H7 (cell line): ENCODE measurements at places on chromosomes 1 and 21.
A peak's percentile ranks its signal among the peaks of the same experiment; 100 is the strongest.

DNA sequence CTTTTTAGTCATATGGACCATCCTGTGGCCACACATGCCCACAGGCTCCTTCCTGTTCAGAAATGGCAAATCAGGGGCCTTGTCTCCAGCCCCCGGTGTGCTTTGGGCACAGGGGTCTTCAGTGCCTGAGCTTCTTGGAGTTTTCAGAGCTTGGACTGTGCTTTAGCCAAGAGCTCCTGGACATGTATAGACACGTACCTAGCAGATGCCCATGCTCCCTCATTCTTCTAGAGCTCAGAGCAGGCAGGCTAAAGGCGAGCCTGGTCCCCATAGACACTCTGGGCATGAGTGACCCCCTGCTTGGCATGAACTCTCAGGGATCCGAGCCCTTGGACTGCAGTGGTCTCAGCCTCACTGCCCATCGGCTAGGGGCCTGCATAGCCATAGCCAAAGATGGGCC is 106.8 kb downstream of the EPHB2 start:
- DNase-seq = no peak

DNA sequence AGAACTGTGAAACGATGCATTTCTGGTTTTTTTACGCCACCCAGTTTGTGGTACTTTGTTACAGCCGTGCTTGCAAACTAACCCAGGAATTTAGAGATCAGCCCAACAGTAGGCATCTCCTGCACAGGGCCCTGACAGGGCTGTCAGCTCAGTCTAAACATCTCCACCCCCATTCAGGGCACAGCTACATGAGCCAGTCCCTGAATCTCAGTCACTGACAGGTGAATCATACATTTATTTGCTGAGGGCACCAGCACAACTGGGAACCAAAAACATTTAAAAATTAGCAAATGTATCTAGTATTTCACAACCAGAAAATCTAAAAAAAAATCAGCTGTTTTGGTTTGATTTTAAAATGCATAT is 30.7 kb downstream of the PRDX6 start:
- DNase-seq = no peak

DNA sequence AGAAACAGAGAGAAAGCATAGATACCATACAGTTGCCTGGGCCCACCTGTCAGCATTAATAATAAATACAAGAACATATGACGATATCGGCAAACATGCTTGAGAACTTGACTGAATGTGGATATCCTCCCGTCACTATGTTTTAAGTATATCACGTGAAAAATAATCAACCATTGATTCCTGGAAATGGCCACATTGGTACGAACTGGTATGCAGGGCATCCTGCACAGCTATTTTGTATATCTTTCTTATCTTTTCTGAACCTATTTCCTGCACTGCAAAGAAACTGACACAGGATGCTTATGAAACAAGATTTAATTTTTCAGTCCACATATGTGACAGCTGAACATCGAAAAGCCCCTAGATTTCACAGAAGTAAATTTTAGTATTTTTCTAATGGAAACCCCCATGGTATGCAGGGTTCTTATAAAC is 22.8 kb upstream of the RGS1 start:
- DNase-seq = no peak

GRCh38 chr1:14064649-14065442 is 364.9 kb downstream of the PRDM2 start:
- DNase-seq = no peak

GRCh38 chr1:20980051-20980450 is 192.9 kb upstream of the HP1BP3 start:
- DNase-seq = no peak

GRCh38 chr1:27233667-27234048 is 774 bp upstream of the WDTC1 start:
- DNase-seq = no peak

- no peak for DNase-seq
Observed at GRCh38 chr1:175572932-175573868, 170.2 kb downstream of the TNR start.

DNA sequence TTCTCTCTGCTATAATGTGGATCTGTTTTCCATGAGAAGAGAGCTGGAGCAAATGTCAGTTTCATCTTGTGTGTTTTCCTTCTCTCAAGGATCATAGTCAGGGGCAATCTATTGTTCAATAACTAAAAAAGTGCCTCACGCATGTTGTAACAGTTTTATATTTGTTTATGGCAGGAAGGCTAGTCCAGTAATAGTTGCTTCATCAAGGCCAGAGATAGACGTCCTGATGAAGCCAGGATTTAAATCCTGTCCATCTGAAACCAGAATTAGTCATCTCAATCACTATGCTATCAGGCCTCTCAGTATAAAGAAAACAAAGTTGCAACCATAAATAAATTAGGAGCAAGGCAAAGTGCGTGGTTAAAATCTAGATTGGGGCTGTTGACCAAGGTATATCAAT is 30.2 kb upstream of the DUSP10 start:
- no peak for DNase-seq

GRCh38 chr21:45304945-45305344 is 17.2 kb upstream of the POFUT2 start:
- no peak for DNase-seq

DNA sequence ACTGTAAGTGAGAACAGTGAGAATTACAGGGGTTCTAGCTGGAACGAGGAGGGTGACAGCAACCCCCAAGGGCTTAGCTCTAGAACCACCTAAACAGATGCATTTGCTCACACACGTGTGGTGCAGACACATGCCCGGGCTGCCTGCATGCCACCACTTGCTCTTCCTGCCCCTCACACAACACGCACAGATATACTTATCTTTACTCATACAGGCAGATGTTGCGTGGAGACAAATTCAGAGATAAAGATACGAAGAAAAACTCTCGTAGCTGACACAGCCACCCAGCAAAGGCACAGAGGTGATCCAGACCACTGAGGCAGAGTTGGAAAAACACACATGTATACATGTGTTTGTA is 13.5 kb downstream of the VANGL1 start:
- DNase-seq = no peak

DNA sequence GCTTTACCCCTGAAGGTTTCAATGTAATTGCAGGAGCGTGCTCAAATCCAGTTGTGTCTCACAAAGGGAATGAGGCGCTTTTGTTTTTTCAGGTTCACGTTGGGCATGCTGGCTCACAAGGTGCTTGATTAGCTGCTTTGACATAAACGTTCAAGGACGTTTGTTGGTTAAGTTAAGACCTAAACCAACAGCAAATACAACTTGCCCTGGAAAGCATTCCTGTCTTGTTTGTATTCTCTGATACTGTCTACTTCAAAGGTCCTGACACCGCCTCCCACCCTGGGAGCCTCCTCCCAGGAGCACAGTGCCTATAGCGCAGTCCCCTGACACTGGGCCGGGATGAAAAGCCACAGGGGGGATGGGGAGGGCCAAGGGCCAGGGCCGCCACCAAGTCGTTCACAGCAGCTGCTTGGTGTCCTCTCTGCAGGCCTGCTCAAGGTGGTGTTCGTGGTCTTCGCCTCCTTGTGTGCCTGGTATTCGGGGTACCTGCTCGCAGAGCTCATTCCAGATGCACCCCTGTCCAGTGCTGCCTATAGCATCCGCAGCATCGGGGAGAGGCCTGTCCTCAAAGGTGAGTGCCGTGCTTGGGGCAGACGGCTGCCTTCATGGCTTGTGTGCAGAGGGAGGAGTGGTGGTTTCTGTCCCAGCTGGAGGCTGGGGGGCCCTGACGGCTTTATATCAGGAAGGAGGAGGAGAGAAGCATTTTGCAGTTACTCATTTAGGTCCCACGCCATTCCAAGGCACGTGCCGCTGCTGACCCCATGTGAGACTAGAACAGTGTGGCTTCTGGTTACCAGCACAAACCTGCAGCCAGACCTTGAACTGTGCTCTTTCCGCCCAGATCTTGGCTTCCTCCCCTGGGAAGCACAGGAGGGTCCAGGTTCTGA is 6.1 kb downstream of the FAM3B start:
- peak; percentile 58 for DNase-seq

DNA sequence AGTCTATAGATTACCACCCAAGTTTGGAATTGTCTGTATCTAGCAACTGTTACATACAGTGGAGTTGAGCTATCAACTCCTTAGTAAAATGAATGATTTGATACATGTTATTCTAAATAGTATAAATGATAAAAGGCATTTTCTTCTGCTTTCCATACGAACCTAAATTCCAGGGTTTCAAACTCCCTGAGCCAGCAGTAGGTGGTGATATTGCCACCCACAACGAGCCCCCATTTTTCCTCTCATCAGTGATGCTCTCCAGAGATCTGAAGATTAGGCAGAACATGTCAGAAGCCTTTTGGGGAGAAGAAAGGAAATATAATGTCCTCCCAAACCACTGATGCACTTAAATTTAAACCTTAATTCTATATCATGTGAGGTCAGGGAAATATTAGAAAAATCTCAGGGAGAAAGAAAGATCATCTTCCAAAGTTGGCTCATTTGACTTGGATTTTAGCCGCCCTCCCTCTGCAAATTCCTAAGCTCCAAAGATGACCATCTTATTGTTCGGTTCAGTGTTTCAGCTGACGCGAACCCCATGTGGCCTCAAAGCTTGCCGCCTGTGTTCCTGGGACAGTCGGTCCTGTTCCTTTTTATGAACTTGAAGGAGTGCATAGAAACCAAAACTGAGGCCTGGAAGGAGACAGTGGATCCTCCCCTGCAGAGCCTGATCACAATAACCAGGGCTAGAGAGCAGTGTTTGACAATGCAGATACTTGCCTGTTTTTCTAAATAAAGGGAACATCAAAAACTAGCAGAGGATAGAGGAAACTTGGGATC is 2.3 kb downstream of the EVA1C start:
- no peak for DNase-seq

DNA sequence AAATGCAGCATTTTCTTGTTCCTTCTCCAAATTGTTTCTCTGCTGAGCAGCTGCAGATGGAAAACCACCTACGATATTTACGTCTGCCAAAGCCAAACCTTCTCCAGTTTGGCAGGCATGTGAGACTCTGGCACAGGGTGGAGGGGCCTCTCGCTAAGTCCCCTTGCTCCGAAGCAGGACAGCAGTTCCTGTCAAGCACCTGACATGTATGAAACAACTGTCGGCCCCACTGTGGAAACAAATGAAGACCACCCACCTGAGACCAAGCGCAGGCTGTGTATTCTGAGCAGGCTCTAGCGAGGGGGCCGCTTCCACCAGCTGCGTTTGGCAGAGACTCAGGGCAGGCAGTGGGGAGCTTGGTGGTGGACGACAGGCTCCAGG is 74.7 kb downstream of the RIPK4 start:
- peak; percentile 12 for DNase-seq

- DNase-seq = no peak
Observed at GRCh38 chr1:186183219-186183618, 191.8 kb downstream of the TPR start.

GRCh38 chr1:9315411-9316079 is 22.9 kb downstream of the SPSB1 start:
- peak; percentile 33 for DNase-seq

DNA sequence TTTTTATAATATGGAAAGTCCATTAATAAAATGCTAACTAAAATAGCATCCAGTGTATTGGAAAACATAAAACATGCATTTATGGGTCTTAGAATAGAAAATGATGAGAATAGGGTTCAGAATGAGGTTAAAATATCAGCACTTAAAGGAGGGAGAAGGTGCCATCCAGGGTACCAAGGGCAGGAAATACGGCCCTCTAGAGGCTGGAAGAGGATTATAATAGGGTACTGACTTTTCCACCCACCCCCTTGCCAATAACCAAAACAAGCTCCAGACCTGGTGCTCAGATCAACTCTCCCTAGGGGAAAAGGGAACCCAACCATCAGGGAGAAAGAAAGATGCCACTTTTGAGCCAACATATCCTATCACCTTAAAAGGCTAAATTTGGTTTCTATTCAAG is 26.7 kb downstream of the ASTN1 start:
- DNase-seq = peak; percentile 11

GRCh38 chr1:179155615-179156014 is 73.7 kb downstream of the TOR3A start:
- DNase-seq = no peak

DNA sequence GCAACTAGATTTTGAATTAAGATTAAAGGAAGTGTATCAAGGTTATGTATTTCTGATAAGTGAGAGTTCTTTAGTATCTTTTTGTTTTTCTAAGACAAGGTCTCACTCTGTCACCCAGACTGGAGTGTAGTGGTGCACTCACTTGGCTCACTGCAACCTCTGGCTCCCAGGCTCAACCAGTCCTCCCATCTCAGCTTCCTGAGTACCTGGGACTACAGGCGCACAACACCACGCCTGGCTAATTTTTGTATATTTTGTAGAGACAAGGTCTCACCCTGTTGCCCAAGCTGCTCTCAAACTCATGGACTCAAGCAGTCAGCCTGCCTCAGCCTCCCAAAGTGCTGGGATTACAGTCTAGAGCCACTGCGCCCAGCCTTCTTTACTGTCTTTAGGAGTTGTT is 33.7 kb downstream of the DHX9 start:
- no peak for DNase-seq

GRCh38 chr1:206940588-206940936 is 5.7 kb downstream of the PIGR start:
- DNase-seq = no peak

GRCh38 chr1:44501047-44501890 is 96.2 kb downstream of the RNF220 start:
- DNase-seq = peak; percentile 81

- DNase-seq = no peak
Observed at GRCh38 chr1:19476450-19477190, 8.7 kb downstream of the CAPZB start.

DNA sequence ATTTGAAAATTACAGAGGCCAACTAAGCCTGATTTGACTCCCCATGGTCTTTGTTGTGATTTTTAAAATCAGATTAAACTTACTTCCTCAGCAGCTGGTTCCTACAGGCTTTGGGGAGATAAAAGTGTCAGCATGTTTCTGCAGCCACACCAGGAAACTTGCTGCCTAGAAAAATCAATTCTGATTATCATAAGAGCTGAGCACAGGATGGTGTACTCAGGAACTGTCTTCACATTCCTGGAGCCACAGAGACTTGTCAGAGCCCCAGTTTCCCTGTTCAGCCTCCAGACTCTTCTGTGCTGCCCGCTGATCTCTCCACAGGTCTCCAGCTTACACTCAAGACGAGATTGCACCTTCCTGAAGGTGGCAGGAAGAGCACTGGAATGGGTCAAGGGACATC is 23.9 kb downstream of the RAB3B start:
- no peak for DNase-seq

DNA sequence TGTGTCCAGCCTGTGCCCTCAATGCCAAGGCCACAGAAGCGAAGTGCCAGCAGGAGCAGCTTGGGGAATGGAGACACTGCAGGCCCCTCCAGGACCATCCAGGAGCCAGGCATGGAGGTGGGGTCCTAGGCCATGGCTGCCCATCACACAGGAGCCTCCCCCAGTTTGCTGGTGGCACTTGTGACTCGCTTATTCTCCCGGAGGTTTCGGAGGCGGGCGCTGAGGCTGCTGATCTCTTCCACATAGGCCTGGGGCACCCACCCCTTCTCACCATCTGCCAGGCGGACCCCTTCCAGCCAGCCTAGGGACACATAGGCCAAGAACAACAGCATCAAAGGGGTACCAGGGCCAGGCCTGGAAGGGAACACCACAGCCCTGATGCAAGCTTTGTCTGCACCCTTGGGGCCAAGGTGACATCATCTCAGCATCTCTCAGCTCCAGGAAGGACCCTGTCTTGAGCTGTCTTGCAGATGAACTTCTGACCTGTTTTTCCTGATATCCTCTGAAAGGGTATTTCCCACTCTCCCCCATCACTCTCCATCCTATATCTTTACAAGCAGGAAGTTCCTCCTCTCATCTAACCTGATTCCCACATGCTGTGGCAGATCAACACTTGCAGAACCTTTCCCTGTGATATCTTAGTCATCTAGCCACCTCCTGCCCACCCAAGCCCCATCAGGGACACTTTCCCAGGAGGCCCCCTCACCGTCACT is 13.9 kb downstream of the ARHGEF19 start:
- no peak for DNase-seq
